ENCODE measurements at places on chromosomes 1 and 21.
A peak's percentile ranks its signal among the peaks of the same experiment; 100 is the strongest.

DNA sequence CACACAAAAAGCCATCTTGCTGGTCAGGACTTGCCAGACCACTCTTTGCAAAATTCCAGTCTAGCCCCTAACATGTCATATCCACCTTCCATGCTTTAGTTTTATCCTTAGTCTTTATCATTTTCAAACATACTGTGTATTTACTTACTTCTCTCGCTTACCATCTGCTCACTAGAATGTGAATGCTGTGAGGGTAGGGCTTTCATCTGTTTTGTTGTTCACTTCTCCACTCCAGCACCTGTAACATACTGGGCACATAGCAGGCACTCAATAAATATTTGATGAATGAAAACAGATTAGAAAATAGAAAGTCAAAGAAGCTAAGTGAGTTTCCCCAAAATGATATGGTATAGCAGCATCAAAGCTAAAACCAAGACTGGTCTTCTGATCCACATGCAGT is 79.9 kb downstream of the OLFML2B start:
- no peak for DNase-seq

DNA sequence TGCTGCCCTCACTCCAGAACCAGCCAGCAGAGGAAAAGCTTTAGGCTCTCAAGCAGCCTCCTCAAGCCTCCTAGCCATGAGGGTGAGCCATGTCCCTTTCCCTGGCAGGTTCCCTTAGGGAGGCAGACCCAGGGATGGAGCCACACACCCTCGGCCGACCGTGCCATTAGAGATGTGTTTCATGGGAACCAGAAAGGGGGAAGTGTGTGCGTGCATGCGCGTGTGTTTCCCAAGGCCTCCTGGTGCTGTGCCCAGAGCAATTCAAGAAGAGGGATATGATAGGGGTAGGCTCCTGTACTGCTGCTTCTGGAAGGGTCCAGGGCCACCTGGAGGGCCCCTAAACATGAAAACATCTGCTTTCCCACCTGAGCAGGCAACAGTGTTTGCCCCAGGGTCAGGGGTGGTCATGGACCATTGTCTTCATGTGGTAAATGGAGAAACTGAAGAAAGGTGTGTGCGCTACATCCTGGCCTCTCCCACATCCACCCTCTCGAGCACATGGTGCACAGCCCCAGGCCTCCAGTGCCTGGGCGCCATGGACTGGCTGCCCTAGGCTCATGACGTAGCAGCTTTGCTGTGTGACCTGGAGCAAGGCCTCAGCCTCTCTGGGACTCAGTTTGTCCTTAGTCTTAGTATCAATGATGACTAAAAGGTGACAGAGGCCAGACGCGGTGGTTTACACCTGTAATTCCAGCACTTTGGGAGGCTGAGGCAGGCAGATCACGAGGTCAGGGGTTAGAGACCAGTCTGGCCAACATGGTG is 48.1 kb downstream of the SYF2 start:
- no peak for DNase-seq

DNA sequence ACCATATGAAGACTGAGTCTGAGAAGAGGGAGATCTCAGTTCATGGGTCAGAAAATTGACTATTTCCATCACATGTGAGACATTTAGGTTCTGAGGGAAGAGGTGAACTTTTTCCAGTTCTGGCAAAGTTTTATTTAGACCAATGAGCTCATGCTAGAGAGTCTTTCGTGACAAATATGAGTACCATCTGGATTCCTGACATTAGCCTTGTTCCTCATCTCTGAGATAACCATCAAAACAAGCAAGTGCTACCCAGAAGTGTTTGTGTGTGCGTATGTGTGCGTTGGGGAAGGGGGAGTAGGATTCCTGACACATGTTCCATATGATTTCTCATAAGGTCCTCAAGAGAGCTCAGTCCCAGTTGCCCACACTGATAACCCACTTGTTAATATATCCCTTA is 120.6 kb downstream of the FASLG start:
- no peak for DNase-seq

DNA sequence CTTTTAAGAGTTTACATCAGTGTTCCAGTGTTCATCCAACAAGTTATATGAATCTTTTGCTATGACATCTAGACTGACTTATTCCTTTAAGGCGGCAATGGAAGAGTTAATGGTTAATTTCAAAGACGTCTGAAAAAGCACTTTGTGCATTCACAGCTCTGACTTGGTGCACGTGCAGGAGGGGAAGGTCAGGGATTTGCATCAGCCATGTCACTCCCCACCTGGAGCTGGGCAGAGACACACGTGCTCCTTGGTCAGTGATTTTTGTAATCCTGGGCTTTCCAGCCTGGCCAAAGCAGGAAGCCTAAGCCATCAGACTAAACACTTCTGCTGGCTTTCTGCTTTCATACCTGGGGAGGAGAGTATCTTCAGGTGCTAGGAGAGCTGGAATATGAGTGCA is 96.3 kb downstream of the ST3GAL3 start:
- DNase-seq, result no peak

GRCh38 chr1:227330279-227331076 is 12.2 kb upstream of the CDC42BPA start:
- no peak for DNase-seq

DNA sequence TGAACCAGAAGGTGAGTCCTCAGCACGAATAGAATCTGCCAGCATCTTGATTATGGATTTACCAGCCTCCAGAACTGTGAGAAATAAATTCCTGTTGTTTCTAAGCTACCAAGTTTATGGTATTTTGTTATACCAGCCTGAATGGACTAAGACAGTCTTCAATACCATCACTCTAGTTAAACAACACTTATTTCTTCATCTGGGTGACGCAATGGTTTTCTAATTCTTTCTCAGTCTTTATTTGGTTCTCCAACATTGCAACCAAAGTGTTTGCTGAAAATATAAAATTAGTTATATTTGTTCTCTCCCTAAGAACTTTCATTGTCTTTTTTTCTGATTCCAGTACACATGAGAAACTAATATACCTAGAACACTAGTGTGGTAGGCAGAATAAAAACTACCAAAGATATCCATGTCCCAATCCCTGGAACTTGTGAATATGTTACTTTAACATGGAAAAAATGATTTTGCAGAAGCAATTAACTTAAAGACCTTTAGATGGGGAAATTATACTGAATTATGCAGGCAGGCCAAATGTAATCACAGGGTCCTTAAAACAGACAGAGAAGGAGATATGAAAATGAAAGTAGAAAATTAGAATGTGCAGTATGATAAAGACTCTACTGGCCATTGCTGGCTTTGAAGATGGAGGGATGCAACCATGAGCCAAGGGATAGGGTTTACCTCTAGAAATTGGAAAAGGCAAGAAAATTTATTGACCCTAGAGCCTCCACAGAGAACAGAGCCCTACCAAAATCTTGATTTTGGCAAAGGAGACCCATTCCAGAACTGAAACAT is 1115.1 kb downstream of the PLA2G4A start:
- DNase-seq, result no peak

DNA sequence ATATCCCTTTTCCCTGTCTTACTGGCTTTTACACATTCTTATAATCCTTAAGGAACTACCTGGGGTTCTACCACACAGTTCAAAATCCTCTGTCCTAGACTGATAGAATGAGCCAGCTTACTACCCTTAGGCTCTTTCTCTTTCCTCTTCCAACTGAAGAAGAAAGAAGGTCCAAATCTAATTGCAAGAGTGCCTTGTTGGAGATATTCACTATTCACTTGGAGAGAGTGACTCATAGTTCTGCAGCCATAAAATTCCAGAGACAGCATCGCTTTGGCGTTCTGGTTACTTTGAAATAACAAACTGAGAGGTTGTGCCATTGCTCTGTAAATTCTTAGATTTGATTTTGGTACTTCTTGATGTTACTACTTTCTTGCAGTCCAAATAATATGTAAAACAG is 4.2 kb downstream of the CADM3 start:
- DNase-seq, result no peak

- peak; percentile 67 for DNase-seq
Measured at GRCh38 chr21:42164064-42164789, 54.7 kb upstream of the ABCG1 start.

- DNase-seq, result no peak
Measured at GRCh38 chr21:19603011-19603593, 1199.5 kb upstream of the TMPRSS15 start.

DNA sequence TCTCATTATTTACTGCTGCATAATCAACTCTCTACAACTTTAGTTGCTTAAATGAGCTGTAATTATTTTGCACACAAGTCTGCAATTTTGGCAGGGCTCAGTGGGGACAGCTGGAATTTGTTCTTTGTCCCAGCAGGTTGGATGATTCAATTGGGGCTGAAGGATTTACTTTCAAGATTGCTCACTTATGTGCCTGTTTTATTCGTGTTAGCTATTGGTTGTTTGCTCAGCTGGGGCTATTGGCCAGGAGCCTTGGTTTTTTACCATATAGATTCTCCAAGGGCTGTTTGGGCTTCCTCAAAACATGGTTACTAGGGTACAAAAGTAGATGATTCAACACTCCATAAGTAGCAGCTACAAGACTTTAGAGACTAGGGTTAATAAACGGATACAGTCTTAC is 13.4 kb downstream of the OR10R2 start:
- DNase-seq, result no peak

GRCh38 chr1:96361961-96362360 is 359.6 kb upstream of the PTBP2 start:
- no peak for DNase-seq

- DNase-seq, result no peak
Measured at GRCh38 chr1:51170342-51170741, 65.7 kb upstream of the RNF11 start.

DNA sequence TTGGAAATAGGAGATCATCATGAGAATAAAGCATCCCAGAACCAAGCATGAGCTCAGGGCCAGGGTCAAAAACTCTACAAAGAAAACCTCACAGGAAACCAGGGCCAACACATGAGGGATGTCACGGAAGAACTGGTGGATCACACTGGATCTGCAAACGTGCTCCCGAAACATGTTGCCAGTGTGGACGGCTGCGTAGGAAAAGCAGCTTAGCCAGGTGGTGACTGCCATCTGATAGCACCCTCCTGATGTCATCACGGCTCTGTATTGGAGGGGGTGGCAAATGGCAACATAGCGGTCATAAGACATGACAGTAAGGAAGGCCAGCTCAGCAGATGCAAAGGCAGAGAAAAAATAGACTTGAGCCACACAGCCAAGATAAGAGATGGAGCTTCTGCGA is 20.9 kb downstream of the OR14I1 start:
- DNase-seq, result no peak

DNA sequence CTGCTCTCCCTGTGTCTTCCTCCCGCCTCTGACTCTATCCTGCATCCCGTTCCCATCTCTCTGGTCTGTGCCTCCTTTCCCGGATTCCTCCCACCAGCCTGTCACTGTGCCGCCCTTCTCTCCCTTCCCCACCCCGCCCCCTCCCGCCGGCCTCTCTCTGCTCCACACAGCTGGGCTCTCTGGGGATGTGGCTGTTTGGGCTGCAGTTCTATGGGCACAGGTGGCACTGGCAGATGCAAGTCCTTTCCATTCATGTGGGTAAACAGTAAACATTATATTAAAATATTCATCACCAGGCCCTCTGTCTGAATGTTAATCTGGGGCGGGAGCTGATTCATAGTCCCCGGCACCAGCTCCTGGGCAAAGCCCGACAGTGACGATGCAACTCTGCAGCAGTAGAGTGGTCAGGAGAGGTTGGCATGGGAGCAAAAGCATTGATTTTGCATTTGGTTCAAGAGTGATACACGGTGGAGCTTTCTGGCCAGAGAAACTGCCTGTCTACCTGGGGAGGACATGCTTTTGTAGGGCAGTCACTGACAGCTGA is 249.3 kb downstream of the TNR start:
- DNase-seq, result no peak
